ENCODE measurements at places on chromosomes 11 and 22. TPM values are rescaled to one million over a fixed set of nuclear protein-coding genes. Genes with fewer than 3 reads are reported as not detected.

KCNQ1 gene
- total RNA-seq = 25.1 TPM

ATP5MG gene
- total RNA-seq = 82.3 TPM

USH1C gene
- not detected for total RNA-seq

DEUP1 gene
- not detected for total RNA-seq

- DNase-seq = peak; percentile 28
These were observed 906.9 kb downstream of the BRD1 start for GRCh38 chr22:48920776-48921241.

GRCh38 chr11:16905375-16905774 is 108.8 kb downstream of the PLEKHA7 start:
- DNase-seq = no peak

- DNase-seq = no peak
These were observed 622.3 kb upstream of the CADM1 start for GRCh38 chr11:116126562-116126961.

GRCh38 chr22:32265882-32266767 is 11.0 kb upstream of the SLC5A4 start:
- DNase-seq = peak; percentile 77

DNA sequence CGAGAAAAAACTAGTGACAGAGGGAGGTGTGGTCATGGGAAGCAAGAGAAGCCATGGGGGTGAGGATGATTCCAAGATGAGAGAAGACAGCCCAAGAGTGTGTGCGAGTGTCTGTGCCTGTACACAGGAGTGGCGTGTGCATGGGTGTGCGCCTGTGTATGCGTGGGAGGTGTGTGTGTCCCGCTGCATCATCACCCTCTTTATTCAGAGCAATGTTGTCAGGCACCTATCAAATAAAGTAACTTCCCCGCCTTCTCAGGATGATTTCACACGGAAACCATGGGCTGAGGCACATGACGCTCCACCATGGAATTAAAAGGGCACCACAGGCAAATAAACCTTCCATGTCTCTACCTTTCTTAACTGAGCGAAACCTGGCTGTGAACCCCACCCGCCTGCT is 24.6 kb downstream of the MS4A10 start:
- DNase-seq = no peak

- DNase-seq = no peak
These were observed 19.6 kb downstream of the DAGLA start for GRCh38 chr11:61699737-61700160.

Measured in right atrium auricular region (tissue), 2 donors.